B cell (primary cell): ENCODE measurements at places on chromosomes 6 and 20.

GRCh38 chr6:20846602-20847028 lies 312.4 kb downstream of the CDKAL1 start:
- DNase-seq, result no peak

- DNase-seq, result no peak
Observed at GRCh38 chr20:49505518-49505917, 23.1 kb upstream of the KCNB1 start.

DNA sequence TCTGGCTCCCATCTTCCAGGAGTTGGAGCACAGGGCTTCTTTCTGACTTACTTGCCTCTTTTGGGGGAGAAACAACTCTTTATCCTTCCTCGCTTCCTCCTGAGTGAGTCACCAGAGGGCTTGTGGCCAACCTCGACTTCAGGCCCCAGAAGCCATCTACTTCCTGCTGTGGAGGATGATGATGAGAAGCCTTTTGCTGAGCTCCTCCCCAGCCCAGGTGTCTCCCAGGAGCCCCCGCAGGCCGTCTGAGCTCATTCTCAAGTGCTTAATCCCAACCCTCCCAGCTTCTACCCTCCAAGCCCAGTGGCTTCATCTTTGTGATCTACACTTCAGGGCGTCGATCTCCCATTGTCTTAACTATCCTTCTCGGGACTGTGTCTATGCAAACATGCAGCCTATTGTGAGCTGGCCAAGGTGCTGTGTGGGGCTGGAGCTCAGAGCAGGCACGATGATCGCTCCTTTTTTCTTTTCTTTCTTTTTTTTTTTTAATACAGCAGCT lies 27.9 kb downstream of the SDCBP2 start:
- no peak for DNase-seq

GRCh38 chr6:148700741-148701311 lies 46.0 kb upstream of the UST start:
- DNase-seq, result peak; percentile 56

- DNase-seq, result no peak
Observed at GRCh38 chr6:87658516-87658915, 43.5 kb downstream of the AKIRIN2 start.

DNA sequence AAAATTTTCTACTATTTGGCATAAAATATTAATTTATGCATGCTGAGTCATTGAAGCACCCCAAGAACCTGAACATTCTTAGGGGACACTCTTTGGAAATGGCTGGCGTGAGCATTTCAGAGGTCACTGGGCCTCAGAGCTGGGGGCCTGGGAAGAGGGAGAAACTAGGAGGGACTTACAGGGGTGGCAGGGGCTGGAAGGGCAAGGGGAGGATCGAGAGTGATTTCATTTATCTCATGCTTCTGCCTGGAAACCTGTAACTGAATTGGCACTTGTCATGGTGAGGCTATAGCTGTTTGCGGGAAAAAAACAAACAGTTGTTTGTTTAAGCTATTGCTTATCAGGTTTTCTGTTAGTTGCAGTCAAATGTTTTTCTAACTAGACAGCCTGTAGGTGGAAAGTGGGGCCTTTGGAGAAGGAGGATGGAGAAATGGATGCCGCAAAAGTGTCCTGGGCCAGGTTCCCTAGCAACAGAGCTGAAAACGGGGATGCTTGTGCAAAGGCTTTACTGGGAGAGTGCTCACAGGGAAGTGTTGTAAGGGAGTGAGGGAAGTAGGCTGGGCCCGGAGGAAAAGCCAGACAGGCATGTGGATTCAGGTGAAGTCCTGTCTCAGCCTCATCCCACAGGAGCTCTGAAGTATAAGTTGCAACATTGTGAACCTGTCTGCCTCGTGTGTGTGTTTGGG lies 36.4 kb upstream of the KAT14 start:
- DNase-seq, result no peak
